Effector memory CD8-positive, alpha-beta T cell (primary cell): ENCODE measurements at places on chromosomes 16 and 17.

- DNase-seq, result no peak
These were observed 17.9 kb downstream of the CA10 start for GRCh38 chr17:52140601-52141000.

DNA sequence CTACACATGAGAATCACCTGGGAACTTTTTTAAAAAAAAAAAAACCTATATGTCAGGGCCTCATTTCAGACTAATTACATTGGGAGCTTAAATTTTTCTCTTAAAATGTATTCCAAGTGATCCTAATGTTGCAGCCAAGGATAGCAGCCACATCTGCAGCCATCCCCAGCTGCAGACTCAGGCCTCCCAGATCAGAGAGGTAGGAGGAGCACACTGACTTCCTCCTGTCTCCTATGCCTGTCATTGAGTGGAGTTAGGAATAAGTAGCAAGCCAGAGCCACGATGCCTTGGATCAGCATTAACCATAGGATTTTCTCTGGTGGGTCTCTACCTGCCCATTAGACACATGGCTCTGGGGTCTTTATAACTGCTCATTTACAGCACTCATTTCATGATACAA lies 463.5 kb downstream of the HS3ST4 start:
- DNase-seq, result no peak

DNA sequence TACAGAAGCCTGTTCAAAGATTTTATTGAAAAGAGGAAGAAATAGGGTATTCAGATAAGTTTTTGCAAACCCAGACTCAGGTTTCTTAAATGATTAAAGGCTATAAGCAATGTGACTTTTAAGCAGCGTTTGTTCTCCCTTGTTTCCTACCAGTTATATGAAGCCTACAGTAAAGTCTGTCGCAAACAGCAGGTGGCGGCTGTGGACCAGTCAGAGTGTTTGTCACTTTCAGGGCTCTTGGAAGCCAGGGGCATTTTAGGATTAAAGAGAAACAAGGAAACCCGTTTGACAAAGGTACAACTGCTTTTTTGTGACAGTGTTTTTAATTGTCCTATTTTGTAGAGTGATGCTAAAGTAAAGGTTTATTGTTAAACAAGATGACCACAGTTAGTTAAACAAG lies 7.7 kb upstream of the RARA start:
- DNase-seq, result no peak

DNA sequence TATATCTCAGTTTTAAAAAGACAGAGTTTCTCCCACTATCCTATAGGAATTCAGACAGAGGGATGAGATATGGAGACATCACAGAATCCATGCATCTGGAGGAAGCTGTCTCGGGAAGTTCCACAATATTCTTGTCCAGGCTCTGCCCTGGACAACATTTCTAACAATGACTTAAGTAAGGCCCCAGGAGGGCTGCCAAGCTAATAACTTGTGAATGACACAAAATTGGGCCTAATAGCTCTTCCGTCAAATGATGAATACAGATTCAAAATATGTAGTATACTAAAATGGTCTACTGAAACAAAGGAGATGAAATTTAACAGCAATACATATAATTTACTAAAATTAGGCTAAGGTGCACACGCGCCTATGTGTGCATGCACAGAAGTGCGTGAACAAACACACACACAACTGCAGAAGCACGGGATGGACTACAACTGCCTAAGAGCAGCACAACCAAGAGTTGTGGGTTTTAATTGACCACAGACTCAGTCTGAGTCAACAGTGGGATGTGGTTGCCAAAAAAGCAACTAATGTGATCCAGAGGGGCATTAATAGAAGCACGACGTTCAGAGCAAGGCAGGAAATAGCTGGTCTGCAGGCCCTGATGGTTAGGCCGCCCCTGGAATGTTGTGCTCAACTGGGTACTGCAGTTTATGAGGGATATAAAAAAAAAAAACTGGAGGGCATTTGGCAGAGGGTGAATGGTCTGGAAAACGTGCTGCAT lies 26.3 kb upstream of the HS3ST2 start:
- no peak for DNase-seq

- DNase-seq, result no peak
These were observed 1.3 kb downstream of the LHX1 start for GRCh38 chr17:36938566-36939051.

DNA sequence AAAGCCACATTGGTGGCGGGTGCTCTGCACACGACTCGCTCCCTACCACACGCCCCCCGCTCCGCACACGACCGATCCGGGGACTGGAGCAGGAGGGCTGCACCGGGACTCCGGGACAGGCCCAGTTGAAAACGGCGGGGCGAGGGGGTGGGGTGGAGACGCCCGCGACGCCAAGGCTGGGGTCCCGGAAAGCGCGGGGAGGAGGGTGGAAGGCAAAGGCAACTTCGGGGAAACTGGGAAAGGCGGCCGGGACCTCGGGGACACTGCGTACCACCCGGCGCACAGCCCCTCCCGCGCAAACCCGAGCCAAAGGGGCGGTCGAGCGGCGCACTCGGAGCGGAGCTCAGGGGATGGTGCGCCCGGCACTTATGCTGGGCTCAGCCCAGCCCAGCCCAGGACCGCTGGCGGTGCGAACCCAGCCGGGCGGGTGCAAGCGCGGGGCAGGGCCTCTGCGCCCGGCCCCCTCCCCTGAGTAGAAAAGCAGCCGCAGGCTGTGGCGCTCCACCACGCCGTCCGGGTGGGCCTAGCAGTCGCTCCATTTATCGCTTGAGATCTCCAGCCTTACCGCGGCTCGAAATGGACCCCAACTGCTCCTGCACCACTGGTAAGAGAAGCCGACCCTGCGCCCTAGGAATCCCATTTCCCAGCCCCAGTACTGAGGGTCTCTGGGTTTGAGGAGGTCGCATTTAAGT lies at the start of gene MT1M:
Gene MT1M, plus strand, starts transcription at position 504 of the 692 bp plus-strand sequence. Its CDS starts 73 bp downstream, at position 577.
- no peak for DNase-seq
